Fibroblast of skin of back (primary cell): ENCODE measurements at places on chromosomes 4 and X.

DNA sequence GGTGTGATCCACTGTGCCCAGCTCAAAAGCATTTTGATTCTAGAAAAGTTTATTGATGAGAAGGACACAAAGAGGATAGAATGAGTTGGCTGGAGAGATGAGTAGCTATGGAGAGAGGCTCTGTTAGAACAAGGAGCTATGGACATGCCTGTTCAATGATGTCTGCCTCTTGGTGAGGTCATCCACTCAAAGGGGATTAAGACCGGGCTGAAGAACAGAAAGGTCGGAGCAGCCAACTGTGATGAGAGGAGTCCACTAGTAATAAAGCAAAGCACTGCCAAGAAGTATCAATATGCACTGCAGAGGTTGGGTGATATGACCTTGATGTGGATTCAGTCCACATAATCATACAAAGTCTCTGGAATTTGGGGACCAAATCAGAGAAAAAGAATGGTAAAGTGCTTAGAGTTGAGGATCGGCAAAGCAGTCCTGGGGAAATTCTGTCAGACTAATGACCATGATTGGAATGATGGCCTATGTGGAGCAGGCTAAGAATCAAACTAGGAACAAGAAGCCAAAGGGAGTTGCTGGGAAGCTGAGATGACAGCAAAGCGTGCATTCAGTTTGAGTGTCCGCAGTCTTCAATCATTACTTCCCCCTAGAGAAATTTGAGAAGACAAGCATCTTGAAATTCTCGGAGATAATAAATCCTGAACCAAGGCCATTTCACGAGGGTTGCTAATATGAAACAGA, 55.7 kb upstream of the MMAA start:
- no peak for DNase-seq

- no peak for DNase-seq
Measured at GRCh38 chr4:98861100-98861884, 67.6 kb downstream of the EIF4E start.

DNA sequence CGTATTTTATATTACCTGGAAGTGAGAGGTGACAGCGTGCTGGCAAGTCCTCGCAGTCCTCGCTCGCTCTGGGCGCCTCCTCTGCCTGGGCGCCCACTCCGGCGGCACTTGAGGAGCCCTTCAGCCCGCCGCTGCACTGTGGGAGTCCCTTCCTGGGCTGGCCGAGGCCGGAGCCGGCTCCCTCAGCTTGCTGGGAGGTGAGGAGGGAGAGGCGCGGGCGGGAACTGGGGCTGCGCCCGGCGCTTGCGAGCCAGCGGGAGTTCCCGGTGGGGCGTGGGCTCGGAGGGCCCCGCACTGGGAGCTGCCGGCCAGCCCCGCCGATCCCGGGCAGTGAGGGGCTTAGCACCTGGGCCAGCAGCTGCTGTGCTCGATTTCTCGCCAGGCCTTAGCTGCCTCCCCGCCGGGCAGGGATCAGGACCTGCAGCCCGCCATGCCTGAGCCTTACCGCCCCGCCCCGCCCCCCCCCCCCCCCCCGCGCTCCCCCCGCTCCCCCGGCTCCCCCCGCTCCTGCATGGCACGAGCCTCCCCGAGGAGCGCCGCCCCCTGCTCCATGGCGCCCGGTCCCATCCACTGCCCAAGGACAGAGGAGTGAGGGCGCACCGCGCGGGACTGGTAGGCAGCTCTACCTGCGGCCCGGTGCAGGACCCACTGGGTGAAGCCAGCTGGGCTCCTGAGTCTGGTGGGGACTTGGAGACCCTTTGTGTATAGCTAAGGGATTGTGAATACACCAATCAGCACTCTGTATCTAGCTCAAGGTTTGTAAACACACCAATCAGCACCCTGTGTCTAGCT, 298.9 kb upstream of the MAGEB16 start:
- DNase-seq, result no peak

DNA sequence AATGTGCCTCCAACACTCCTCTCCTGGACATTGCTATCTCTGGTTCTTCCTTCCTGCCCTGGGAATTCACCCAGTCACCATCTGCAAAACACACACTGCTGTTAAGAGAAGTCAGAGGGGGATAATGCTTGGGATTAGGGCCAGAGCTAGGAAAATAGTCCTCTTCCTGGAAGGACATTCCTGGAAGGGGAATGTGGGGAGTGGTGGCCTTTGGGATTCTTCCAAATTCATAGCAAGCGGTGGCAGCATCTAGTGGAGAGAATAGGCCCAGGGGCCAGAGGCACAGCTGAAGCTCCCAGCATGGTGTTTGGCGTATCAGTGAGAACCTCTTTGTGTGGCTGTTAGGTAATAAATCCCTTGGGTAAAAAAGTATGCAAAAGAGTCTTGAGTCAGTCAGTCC, 34.3 kb downstream of the SHROOM4 start:
- DNase-seq, result peak; percentile 54

DNA sequence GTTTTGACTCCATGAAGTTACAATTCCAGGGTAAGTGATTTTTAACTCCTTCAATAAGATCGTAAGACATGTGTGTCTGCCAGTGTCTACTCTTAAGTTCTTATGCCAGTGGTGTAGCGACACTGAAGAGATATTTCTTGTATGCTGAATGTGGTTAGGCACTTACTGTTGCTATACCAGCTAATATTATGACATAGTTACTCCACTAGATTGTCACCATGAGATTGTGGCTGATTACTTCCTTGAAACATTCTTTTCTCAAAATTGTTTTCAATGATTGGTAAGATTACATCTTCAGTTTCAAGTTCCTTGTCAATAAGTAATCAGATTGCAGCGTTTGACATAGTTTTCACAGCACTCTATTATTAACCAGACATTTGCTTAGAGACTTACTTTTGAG, 60.6 kb upstream of the PAGE5 start:
- no peak for DNase-seq

DNA sequence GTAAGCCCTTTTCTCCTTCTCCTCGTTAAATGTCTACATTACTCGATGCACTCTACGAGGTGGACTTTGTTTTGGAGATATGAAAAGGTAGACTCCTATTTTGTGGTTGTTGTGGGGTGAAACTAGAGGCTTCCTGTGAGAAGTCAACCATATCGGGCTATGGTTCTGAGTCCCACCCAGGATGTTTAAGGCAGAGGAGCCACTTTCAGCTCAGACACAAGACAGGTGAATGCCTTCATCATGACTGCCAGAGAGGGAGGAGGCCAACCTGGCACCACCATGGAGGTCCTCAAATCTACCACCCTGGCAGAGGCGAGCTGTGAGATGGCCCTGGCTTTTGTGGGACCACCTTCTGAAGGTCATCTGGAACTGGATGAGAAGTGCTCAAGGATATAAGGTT, 154.4 kb upstream of the KLF3 start:
- no peak for DNase-seq

- peak; percentile 61 for DNase-seq
Measured at GRCh38 chr4:26780539-26780938, 80.1 kb upstream of the STIM2 start.

DNA sequence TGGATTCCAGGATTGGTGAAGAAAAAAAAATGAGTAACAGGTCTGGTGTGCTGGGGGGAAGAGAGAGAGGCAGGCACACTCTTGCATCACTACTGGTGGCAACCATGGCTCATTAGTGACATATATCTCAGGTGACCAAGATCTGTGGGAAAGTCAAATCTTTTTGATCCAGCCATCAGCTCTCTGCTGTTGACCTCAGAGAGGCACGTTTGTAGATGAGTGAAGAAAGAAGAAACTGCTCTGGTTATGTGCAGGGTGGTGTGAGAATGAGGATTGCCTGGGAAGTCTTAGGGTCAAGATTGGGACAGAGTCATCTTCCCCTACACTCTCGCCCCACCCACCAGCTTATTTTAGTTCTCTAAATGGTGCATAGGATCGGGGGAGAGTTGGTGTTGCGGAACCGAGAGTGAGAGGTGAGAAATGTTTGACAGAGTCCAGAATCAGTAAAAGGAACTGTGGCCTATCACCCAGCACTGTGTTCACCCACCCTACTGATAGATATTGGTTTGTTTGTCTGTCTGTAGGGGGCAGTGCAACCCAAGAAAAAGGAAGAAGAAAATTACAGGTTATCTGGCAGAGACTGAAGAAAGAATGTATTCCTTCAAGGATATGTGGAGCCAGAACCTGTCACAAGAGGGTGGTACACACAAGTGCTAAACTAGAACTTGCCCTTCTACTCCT, 21.9 kb downstream of the ARMCX6 start:
- DNase-seq, result peak; percentile 70

GRCh38 chr4:138247643-138248042, 5.5 kb upstream of the SLC7A11 start:
- peak; percentile 51 for DNase-seq

- DNase-seq, result no peak
Measured at GRCh38 chr4:74628852-74629620, 165.3 kb downstream of the BTC start.

DNA sequence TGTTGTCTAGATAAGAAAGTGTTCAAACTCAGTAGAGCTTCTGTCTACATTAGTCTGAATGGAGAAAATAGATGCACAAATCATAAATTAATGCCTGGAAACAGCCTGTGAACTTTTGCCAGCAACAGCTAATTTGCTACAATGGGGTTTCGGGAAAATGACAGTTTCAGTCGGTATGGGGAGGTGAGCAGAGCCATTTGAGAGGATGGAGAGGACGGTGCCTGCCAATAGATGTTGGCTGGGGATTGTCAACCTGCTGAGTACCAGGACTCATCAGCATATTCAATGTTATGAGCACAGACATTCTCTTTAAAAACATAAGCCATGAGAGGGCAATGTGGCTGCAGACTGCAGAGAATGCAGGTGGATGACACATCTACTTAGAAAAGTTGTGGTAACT, 230.3 kb upstream of the PCDH18 start:
- no peak for DNase-seq

DNA sequence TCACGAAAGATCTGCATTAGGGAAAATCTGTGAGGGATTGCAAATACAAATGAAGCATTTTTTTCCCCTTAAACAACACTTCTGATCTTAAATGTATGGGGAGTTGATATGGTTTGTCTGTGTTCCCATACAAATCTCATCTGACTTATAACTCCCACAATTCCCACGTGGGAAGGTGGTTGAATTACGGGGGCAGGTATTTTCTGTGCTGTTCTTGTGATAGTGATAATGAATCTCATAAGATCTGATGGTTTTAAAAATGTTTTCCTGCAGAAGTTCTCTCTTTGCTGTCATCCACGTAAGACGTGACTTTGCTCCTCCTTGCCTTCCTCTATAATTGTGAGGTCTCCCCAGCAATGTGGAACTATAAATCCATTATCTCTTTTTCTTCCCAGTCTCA, 107.4 kb upstream of the KCNIP4 start:
- no peak for DNase-seq

DNA sequence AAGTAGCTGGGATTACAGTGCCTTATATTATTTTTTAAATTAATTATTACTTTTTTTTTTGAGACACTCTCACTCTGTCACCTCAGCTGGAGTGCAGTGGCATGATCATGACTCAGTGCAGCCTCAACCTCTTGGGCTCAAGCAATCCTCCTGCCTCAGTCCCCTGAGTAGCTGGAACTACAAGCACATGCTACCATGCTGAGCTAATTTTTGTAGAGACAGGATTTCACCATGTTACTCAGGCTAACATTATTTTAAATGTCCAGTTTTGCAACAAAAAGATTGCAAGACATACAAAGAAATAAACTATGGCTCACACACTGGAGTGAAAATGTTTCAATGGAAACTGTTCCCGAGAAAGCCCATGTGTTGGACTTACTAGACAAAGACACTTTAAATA, 59.2 kb downstream of the MND1 start:
- no peak for DNase-seq

- DNase-seq, result no peak
Measured at GRCh38 chr4:53804719-53805118, 213.4 kb upstream of the LNX1 start.

DNA sequence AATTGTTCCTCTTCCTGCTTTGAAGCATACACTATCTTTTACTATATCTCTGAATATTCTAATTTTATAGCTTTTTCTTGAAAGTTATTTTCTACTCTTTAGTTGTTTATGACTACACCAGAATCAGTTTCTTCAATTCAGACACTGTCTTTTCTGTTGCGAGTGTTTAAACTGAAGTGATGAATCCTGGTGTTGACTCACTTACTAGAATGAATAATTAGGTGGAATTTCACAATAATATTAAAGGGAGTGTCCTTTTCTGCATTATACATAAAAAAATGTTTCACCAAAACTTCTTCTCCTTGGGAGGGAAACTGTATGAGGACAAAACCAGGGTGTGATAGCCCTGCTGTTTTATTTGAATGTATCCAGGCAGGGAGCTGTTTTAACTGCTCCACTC, 1383.1 kb downstream of the C4orf33 start:
- peak; percentile 16 for DNase-seq

- peak; percentile 22 for DNase-seq
Measured at GRCh38 chrX:3549411-3549911, 164.0 kb downstream of the PRKX start.

DNA sequence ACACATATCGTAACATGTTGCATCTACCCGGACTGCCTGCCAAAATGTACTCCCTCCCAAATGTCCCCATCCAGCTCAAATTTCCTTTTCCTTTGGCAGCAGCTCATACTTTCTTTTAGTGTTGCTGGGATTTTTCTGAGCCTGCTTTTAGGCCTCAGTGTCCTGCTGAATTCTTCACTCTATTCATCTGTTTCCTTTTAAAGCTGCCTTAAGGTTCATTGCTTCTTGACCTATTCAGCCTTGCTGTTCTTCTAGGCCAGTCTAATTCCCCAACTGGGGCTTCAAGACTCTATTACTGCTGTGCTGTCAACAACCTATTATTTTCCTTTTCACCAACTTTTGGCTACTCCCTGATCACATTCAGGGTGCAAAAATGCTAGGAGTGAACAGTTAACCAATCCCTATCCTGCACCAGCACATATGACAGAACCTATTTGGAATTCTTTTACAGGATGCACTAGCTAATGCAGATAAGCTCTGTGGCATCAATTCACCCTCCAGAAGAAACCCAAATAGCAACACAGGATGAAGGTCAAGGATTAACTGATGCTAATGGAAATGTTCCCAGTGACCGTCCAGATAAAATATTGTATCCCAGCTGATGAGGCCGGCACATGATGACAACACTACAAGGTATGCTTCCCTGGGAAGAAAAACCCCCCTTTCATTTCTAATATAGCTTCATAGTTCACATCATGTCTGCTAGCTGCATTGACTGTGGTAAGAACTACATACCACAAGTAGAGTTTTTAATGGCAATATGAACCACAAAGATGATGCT, 114.7 kb upstream of the TTC29 start:
- DNase-seq, result peak; percentile 81

DNA sequence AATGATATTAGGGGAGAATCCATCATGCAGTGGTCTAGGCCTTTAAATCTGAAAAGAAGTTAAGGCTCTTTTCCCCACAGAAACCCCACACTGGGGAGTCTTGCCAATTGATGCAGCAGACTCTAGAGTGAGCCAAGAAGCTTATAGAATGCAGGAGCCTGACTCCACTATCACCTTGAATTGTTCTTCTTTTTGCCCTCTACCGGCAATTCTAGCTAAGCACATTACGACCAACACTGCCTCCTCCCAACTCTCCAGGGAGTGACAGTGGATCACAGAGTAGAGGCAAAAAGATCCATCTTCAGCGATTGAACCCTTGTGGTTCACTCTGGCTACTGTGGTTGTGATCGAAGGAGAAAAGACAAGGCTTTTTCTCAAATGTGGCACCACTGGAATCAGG, 331.5 kb downstream of the NKX6-1 start:
- DNase-seq, result no peak

GRCh38 chrX:25858273-25858880, 279.8 kb upstream of the MAGEB18 start:
- peak; percentile 4 for DNase-seq

GRCh38 chr4:40710484-40711254, 39.1 kb upstream of the NSUN7 start:
- DNase-seq, result no peak
